Cardiac ventricle fibroblast (primary cell): ENCODE measurements at places on chromosomes 5 and 9. TPM values are rescaled to one million over a fixed set of nuclear protein-coding genes. Genes with fewer than 3 reads are reported as not detected.

Gene MAP1B
- total RNA-seq: 57.2 and 168 TPM in 2 replicates

Gene KCNMB1
- not detected in 2 replicates for total RNA-seq

Gene OLFM1
- total RNA-seq: 3.7 and 5.4 TPM in 2 replicates

Gene ISL1
- not detected in 2 replicates for total RNA-seq

Gene MPDZ
- total RNA-seq: 26.5 and 42.1 TPM in 2 replicates

Gene ASPN
- 11.1 and 11.6 TPM in 2 replicates for total RNA-seq

Gene SAXO1
- total RNA-seq: 0.20 and 3.6 TPM in 2 replicates

Gene SLC27A6
- 1.6 TPM in 1 of 2 replicates, not detected in the other for total RNA-seq

Gene HTR1A
- not detected in 2 replicates for total RNA-seq

Gene FOXD4
- total RNA-seq: 0.12 TPM in 1 of 2 replicates, not detected in the other

Gene PCDHGB6
- 2.6 and 3.6 TPM in 2 replicates for total RNA-seq

Gene PALM2AKAP2
- 9.4 and 10.7 TPM in 2 replicates for total RNA-seq

Gene KIF2A
- 18.6 and 25.4 TPM in 2 replicates for total RNA-seq

Gene ANKRD34B
- total RNA-seq: not detected in 2 replicates

Gene CDC14B
- total RNA-seq: 8.0 and 8.9 TPM in 2 replicates

Gene FBP2
- not detected in 2 replicates for total RNA-seq

Gene SPINK9
- 1.4 TPM in 1 of 2 replicates, not detected in the other for total RNA-seq

Gene PCDHB10
- total RNA-seq: 0.56 and 1.2 TPM in 2 replicates

Gene SLC35D2
- total RNA-seq: 12.1 and 16.9 TPM in 2 replicates

Gene ELOVL7
- 0.12 TPM in 1 of 2 replicates, not detected in the other for total RNA-seq

Gene PTPRD
- total RNA-seq: 9.4 and 19.8 TPM in 2 replicates

Gene TOPORS
- total RNA-seq: 16.1 and 16.7 TPM in 2 replicates

Gene THBS4
- 0.87 TPM in 1 of 2 replicates, not detected in the other for total RNA-seq

Gene HTR4
- total RNA-seq: 0.44 and 1.1 TPM in 2 replicates

Gene GRIA1
- total RNA-seq: not detected in 2 replicates
